Endodermal cell (in vitro differentiated cells): ENCODE measurements at places on chromosomes 4 and X. TPM values are rescaled to one million over a fixed set of nuclear protein-coding genes. Genes with fewer than 3 reads are reported as not detected.

DNA sequence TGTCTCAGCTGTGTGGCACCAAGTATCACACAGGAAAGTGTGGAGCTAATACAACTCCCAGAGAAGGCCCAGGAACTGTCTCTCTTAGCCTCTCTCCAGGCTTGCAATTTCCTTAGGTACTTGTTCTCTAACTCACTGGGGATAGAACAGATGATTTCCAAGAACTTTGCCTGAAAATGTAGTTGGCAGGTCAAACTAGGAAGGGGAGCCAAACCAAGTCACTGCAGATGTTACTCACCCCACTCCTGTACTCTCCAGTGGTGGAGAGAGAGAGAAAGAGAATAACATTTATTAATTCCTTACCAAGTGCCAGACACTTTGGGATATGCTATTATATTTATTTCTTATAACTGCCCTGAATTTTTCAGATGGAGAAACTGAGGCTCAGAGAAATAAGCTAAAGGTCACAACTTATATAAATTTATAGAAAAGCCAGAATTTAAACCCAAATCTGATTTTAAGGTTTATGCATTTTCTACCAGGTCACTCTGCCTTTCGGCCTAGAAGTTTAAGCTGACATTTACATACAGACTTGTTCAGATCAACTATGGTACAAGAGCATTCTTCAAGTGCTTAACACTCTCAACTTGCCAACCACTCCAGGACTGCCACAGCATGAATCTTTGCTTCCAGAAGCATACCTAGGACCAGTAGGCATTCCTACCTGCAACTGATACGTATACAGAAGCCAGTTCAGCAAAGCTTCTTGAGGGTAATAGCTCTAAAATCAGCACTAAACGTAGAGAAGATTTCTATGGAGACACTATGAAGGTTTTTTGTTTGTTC, 248.6 kb upstream of the ETNPPL start:
- no peak for DNase-seq

DNA sequence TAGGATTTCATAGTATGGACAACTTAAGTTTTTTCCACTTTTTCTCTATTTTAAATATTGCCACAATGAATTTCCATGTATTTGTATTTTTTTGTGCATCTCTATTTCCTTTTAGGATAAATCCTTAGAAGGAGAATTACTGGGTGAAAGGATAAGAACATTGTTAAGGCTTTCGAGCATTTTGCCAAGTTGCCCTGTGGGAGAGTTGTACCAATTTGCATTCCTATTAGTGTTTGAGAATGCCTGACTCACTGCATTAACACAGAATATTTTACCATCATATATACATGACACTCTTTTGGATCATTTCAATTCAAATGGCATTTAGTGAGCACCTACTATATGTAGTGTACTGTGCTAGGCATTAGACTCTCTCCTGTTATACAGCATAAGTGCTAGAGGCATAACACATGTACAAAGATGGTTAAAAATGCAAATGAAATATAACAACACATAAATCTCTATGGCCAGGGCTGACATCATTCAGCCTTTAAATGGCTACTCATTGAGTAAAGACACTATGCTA, 57.0 kb downstream of the PLAC1 start:
- no peak for DNase-seq

GRCh38 chr4:89949782-89950387, 55.2 kb downstream of the MMRN1 start:
- DNase-seq: no peak

DNA sequence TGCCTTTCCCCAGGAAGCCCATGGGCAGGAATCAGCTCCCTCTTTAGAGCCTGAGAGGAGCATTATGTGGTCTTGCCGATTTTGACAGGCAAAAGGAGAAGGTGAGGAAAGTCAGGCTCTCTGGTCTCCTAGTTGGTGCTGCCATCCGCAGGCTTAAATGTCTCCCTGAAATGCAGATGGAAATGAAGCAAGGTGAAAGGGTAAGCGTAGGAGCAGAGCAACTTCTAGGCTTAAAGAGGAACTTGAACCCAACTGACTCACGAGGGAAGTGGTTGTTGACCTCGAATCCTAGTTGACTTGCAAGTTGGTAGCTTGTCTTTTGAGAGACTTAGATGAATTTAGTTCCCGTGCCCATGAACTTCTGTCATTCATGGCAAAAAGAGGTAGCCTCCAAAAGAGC, 205.9 kb downstream of the PTTG2 start:
- peak; percentile 61 for DNase-seq

DNA sequence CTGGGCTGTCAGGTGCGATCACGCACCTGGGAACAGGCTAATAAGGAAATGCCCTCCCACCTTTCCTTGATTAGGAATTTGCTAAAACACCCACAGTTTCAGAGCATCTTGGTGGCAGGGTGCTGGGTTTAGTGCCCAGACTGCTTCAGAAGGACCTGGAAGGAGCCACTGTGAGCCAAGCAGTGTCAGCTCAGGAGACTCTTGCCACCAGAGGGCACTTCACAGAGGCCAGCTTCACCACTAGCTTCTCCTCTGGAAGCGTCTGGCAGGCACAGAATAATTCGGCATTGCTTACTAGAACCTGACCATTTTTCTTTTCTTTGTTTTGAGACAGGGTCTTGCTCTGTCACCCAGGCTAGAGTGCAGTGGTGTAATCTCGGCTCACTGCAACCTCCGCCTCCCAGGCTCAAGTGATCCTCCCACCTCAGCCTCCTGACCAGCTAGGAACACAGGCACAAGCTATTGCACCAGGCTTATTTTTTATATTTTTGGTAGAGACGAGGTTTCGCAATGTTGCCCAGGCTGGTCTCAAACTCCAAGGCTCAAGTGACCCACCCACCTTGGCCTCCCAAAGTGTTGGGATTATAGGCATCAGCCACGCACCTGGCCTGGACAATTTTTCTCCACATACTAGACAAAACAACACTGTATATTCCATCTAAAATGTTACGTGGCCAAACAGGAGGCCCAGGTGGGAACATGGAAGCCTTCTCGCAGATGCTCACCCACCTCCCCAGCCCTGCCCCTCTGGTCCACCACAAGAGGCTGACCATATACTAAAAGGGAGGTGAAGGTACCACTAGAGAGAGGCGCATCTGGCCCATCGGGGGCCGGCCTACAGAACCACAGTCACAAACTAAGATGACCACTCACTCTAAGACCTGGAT, 14.1 kb downstream of the NOP14 start:
- peak; percentile 77 for DNase-seq

DNA sequence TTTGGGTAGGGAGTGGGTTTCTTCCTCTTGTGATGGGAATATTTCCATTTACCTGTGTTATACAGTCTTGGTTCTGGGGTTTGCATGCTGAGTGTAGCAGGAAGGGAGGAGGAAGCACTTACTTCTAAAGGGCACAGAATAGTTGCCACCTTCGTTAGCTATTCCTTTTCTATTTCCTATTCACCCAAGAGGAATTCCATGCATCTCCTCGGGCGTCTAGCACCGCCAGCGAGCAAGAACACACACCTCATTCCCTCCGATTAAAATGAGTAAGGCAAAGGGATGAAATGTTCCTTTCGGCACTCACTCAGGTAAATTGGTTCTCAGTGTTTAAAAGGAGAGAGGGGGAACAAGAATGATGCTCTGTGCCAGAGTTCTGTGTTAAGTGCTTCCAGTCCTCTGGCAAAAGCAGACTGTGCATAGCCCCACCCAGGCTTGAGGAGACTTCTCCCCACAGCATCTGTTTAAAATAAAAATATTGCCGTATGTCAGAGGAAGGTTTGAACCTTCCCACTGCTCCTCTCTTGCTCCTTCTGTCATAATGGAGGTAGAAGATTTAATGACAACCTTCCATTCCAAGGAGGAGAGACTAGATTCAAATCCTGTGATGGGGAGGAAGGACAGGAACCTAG, 351.4 kb downstream of the PTTG2 start:
- DNase-seq: no peak

GRCh38 chr4:52573551-52573950, 85.5 kb downstream of the USP46 start:
- DNase-seq: no peak

GRCh38 chrX:64885850-64886249, 90.4 kb downstream of the ZC4H2 start:
- peak; percentile 73 for DNase-seq

GRCh38 chr4:151717909-151718628, 42.7 kb downstream of the GATB start:
- DNase-seq: no peak

- no peak for DNase-seq
These were observed 35.0 kb upstream of the BCOR start for GRCh38 chrX:40132751-40133150.

DNA sequence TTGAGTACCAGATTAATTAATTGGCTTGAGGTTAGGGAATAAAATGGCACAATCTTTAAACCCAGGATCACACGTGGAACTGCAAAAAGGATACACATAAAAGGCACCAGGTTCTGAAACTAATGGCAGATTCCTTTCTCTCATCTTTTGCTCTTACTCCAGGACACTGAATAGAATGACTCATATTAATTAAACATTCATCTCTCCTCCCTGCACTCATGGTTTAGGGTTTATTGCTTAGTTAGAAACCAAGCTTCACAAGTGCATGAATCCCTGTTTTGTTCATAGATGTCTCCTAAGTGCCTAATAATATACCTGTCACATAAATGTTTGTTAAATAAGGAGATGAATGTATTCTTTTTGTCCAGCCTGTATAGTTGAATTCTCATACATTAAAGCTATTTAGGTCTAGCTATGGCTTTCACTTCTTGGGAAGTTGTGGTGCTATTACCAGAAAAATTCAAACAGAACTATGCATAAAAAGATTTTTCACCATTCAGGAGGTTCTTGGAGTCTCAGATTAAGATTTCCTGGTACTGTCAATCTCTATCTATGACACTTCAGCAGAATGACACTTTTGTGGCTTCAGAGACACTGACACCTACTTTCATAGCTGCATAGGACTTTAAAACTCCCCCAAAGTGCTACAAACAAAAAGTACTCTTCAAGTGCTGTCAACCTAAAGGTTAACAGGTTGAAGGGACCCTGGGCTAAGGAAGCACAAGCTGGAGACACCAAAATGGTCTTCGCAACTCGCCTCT, 7.4 kb downstream of the CORIN start:
- no peak for DNase-seq

DNA sequence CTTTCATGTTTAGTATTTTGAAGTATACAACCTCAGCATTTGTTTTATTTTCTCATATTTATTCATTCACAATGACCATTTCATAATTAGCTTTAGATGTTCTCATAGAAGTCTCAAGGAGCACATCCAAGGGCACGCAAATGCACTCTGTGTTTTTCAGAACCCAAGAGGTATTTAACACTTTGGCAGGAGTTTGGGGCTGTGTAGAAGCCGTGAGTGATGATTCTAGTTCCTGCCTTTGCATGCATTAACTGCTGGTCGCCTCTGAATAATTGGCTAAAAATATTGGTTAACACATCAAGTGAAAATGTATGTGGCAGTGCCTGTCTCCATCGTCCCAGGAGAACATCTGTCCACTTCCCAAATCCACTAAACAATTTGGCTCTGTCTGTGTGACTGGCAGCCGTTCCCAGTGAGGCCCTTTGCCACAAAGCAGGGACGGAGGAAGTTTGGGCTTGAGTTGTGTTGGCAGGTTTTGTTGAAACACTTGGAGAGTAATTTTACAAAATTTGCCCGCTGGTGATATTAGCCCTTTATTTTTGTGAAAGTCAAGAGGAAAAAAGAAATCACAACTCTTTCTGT, 730.7 kb upstream of the SLIT2 start:
- no peak for DNase-seq

DNA sequence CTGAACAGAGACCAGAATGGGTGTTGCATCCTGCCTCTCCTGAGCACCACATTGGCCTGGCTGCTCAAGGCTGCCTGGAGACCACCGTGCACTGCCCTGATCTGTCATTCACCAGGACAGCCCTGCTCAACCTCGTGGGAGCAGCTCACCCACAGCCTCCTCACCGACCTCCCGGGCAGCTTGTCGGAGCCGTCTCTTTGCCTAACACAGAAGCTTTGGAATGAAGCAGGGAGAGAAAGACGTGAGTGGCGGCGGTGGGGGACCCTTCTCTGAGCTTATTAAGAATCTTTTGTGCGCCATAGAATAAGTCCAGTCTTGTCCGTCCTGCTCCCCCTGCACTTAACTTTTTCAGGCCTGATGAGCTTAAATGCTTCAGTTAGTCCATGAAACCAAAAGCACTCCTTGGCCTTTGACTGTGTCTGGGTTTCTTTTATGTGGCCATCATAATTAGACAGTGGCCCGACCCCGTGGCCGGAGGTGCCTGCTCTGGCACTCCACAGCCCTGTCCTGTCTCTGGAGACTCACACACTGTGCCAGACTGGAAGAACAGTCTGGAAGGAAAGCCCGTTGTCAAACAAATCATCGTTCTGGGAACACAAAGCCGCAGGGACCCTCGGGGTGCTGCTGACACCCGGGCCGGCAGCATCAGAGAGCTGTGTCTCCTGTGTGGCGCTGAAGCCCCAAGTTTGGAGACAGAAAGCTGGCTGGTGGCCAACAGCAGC, 192.8 kb downstream of the BCOR start:
- DNase-seq: no peak

DNA sequence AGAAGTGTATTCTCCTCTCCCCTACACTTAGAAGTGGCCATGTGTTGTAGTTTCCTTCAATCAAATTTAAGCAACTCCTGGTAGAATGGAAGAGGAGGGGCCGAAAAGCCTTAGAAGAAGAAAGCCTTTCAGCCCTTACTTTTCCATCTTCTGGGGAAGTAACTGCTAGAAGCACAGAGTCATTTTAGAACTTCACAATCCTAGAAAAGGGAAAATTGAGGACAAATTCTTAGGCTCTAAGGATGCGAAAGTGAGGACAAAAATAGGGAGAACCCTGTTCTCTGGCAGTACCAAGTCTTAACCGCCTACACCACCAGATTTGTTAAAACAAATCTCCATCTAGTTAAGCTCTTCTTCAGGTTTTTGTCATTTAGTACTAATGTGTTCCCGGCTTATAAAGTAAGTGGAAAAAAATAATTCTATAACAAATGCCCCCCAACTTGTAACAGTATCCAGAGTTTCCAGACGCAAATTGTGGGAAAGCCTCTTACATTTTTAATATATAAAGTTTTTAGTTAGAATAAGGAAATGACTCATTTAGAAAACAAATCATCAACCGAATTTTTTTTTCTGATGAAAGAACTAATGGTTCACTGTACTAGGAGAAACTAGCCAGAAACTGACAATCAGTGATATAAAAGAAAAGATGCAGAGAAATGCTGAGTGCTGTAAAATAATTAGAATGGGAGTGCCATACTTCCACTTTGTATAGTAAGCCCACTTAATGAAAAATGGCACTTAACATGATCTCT, 76.0 kb downstream of the ARAP2 start:
- DNase-seq: no peak

DNA sequence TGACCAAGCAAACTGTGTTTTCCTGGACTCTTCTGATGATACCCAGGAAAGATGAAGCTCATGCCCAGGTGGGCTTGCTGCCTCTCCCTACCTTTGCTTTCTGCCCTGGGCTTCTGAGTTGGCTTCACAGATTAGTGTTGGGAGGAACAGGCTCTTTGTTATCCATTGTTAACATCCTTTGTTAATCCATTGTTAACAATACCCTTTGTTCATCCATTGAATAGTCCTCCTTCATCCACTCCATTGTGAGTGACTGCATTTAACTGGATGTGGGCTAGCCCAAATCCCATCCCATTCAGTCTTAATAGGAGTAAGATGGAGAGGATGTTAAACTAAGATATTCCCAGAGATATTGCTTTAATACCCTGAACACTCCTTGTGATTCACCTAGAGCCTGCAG, 199.0 kb upstream of the LNX1 start:
- no peak for DNase-seq

GRCh38 chrX:34404386-34405070, 252.6 kb downstream of the TMEM47 start:
- DNase-seq: no peak

TASL gene
- total RNA-seq: not detected in 2 replicates

DAPP1 gene
- total RNA-seq: not detected in 3 replicates

SMIM10 gene
- 1.6 to 2.7 TPM (median 2.0 TPM) in 3 replicates for total RNA-seq

P2RY4 gene
- 0.22 and 0.29 TPM in 2 replicates for total RNA-seq
